HS-27A (cell line): ENCODE measurements at places on chromosomes 7 and 10.

- DNase-seq, result no peak
These were observed 33.5 kb downstream of the ASZ1 start for GRCh38 chr7:117393781-117394180.

DNA sequence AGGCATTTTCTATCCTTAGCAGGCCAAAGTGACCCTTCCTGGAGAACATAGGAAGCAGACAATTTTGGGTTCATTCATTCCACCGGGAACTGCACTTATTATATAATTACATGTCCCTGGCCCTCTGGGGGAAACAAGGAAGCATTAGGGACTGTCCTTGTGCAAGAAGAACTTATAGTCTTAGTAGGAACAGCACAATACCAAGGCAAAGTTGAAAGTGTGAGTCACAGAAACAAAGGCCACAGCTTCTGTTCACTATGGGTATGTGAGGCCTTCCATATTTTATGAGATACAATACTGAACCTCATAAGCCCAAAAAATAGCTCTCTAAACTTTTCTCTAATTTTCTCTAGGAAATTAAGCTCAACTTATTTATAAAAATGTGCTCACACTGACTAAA is 18.4 kb upstream of the AKR1B10 start:
- no peak for DNase-seq

DNA sequence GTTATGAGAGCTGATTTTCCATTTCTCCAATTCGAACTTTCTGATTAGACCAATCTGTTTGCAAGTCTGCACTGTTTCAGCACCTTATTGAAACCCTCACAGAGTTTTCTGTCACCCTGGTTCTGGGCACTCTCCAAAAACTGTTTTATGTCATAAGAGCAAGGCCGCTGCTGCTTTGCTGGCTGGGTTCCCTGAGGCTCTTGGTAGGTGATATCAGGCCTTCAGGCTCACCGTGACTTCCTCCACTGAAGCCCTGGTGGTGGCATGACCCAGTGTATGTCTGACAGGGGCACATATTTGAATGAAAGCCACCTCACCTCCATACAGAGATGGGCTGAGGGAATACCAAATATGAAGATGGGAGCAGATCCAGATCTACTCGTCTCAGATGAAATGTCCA is 8.3 kb downstream of the RABGEF1 start:
- DNase-seq, result no peak

- DNase-seq, result no peak
These were observed 116.0 kb downstream of the GRK5 start for GRCh38 chr10:119323085-119324016.

GRCh38 chr10:3452173-3452626 is 279.6 kb upstream of the PITRM1 start:
- DNase-seq, result peak; percentile 69

DNA sequence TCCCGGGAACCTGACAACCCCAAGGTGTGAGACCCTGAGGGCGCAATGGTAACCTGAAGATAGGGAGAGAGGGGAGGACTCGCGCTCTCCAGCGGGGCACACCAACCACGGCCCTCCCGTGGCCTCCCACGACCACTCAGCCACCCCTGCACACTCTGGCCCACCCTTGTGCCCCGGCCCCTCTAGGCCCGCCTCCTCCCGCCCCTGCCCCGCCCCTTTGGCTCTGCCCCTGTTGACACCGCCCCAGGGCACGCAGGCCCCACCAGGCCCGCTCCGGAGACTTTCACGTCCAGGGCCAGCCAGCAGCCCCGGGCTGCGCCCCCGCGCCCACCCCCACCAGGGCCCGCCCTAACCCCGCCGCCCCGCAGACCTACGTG is 10.9 kb downstream of the ATG9B start:
- no peak for DNase-seq

DNA sequence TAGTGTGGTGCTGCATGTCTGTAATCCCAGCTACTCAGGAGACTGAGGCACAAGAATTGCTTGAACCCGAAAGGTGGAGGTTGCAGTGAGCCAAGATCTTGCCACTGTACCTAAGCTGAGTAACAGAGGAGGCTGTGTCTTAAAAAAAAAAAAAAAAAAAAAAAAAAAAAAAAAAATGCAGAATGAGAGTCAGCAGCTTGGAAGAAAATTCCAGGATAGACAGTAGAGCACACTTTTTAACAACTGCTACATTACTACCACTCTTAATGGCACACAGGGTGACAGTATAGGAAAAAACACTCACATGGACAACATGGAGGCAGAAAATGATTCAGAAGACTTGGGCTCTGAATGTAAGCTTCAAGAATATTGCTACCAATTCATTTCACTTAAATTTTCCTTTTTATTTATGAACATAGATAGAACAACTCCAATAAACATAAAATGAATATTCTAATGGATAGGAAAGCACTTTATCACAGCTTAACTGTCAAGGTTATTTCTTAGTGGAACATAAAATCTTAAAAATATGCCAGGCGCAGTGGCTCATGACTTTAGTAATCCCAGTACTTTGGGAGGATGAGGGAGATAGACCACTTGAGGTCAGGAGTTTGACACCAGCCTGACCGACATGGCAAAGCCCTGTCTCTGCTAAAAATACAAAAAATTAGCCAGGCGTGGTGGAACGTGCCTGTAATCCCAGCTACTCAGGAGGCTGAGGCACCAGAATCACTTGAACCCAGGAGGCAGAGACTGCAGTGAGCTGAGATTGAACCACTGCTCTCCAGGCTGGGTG is 31.5 kb downstream of the CHCHD3 start:
- no peak for DNase-seq

DNA sequence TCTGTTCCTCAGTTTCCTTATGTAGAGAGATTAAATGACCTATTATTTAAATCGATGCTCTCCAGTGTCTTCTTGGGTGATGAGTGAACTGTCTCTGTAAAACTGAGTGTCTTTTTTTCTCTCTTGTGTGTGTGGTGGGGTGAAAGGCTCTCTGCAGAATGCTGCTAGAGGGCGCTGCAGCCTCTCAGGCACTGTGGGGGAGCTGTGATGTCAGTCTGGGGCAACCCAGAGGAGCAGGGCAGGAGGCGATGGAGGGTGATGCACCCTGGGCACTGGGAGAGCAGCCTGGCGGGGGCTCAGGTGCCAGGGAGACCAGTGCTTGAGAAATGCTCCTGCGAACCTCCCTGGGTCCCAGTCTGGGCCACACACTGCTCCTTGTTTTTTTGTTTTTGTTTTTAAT is 110.1 kb upstream of the POM121L12 start:
- DNase-seq, result no peak

GRCh38 chr7:29300026-29300480 is 105.5 kb downstream of the CHN2 start:
- no peak for DNase-seq

DNA sequence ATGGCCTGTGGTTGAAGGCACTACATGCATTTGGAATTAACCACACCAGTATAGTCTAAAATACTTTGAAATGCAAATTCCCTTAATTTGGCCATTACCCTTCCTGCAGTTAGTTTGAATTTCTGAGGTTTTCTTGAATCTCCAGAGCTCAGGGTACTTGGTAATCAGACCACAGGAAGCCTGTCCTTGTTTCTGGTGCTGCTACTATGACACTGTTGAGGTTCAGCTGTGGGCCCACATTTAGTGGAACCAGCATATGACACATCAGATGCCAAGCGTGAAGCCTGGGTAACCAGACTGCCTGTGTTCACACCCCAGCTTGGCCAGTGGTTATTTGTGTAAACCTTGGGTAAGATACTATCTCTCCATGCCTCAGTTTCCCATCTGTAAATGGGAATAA is 124.3 kb downstream of the SNX10 start:
- no peak for DNase-seq

- no peak for DNase-seq
These were observed 217.6 kb upstream of the TMEM229A start for GRCh38 chr7:124250297-124251034.
